Karpas-422 (cell line): ENCODE measurements at places on chromosomes 12 and 14. TPM values are rescaled to one million over a fixed set of nuclear protein-coding genes. Genes with fewer than 3 reads are reported as not detected.

SIX4 gene
- 53.8 and 61.6 TPM in 2 replicates for total RNA-seq

MMP19 gene
- 0.11 TPM in 1 of 2 replicates, not detected in the other for total RNA-seq

CCDC88C gene
- 57.9 and 72.4 TPM in 2 replicates for total RNA-seq

TAS2R7 gene
- 0.47 TPM in 1 of 2 replicates, not detected in the other for total RNA-seq

TOMM20L gene
- total RNA-seq = 1.8 TPM in 1 of 2 replicates, not detected in the other

FOXA1 gene
- total RNA-seq = not detected in 2 replicates

ADSS1 gene
- 2.8 and 5.3 TPM in 2 replicates for total RNA-seq

EPS8 gene
- 0.04 TPM in 1 of 2 replicates, not detected in the other for total RNA-seq

INHBC gene
- 0.11 TPM in 1 of 2 replicates, not detected in the other for total RNA-seq

HVCN1 gene
- 5.1 and 11.5 TPM in 2 replicates for total RNA-seq

C12orf54 gene
- not detected in 2 replicates for total RNA-seq
